ENCODE measurements at places on chromosomes 12 and 14.

GRCh38 chr12:51421266-51421884, 3.3 kb upstream of the SLC4A8 start:
- peak; percentile 56 for DNase-seq

GRCh38 chr12:130204541-130204953, 42.3 kb downstream of the FZD10 start:
- DNase-seq = no peak

GRCh38 chr12:108313241-108313605, 25.9 kb downstream of the CMKLR1 start:
- no peak for DNase-seq

GRCh38 chr14:37124614-37125013, 47.8 kb downstream of the SLC25A21 start:
- DNase-seq = no peak

DNA sequence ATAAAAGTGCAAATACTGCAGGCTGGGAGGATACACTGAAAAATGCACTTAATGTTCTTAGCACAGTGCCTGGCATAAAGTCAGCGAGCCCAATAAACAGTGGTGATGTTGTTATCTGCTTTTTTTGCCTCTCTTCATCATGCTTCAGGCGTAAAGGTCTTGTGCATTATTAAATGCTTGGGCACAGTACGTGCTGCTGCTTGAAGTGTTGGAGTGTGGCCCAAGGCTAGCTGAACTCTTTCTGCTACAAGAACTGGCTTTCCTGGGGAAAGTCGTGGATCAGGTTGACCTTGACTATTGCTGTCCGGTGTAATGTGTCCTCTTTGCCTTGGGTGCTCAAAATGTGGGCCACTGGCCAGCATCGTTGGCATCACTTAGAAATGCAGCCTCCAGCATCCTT, 43.0 kb downstream of the SMOC1 start:
- no peak for DNase-seq

GRCh38 chr14:23008831-23009230, 1.1 kb downstream of the C14orf93 start:
- DNase-seq = peak; percentile 28

DNA sequence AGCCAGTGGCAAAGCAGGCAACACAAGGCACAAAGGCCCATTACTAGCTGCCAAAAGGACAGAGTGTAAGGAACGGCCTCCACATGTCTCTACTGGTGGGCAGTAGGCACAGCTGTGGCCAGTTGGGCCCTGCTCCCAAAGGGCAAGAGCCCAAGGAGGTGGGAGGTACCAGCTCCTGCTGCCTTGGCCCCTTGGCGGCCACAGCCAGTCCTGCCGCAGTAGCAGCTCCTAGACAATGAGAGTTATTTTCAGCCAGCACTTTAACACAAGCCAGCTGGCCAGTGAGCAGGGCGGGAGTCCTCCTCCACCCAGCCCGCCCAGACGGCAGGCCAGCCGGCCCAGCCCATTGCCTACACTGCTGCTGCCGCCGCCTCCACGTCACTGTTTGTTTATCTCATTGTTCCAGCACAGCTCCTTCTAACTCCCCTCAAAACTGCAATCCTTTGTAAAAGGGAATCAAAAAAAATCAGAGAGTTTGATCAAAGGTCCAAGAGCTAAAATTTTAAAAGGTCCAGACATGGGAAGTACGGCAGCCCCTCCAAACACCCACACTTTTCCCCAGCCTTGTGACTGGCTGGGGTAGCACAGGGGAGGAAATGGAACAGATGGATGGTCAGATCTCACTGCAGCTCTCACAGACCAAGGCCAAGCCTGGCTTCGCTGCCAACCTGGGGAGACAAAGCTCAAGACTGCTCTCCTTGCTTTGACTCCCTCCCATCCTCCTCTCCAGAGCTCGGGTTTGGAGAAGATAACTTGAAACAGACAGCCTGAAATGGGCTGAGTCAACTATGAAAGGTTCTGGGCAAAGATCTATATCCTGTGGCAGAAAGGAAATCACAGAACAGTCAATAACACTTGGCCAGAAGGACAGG, 33.5 kb downstream of the FMNL3 start:
- peak; percentile 69 for DNase-seq

DNA sequence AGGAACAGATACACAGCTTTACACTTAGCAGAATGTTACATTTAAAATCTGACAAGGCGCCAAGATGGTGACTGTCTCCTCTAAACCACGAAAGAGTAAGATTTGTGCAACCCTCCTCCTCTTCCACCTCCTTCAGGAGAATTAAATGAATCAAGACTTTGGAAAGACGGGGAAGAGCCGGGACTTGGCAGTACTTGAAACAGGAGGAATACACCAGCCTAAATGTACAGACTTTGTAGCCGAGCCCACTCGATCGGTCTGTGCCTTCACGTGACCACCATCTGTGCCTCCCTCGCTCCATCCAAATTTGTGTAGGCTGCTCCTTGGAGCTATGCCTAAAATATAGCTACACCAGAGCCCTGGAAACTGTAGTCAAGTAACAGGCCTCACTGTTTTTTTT, 38.3 kb downstream of the SSPN start:
- no peak for DNase-seq

DNA sequence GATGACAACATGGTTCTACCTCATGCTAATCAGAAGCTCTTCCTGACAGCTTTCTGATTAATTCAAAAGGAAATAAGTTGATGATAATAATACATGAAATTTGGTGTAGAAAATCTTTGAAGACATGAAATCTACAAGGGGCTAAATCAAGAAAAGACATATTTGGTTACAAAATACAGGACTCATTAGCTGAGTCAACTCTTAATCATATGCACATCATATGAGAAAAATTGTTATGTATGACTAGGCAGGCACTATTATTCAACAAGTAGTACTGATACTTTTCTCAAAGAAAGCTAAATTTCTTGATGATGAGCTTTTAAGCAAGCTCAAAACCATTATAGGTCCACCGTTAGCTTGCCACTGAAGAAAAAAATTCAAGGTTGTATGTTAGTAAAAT, 7.1 kb downstream of the ABCC9 start:
- DNase-seq = no peak

DNA sequence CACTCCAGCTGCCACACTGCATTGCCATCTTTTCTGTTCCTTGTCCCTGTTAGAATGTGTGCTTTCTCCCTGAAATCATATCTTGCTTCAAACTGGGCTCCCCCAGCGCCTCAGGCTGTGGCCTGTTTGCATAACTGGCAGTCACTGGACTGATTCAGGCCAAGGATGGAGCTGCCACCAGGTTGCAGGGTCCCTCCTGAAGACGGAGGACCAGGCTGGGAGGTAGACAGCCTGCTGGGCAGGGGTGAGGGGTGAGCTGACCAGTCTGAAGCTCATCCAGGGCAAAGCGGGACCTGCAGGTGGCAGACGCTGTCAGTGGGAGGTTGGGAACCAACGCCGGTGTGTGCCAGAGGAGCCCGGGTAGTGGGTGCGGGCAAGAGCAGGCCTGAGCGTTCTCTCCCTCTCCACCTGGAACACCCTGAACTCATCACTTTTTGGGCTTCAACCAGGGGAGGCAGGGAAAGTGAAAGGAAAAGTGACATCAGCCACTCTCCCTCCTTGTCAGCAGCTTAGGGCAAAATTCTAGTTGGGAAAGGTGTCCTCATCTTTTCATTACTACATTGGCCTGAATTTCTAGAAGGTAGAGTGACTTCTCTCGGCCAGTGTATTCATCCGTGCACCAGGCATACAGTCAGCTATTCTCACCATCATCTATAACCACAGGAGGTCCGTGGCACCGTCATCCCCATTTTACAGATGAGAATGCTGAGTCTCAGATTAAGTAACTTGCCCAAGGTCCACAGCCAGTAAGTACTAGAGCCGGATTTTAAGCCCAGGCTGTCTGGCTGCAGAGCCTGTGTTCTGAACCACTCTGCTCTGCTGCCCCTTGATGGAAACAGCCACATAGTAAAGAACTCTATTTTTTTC, 219.1 kb downstream of the SLC41A2 start:
- DNase-seq = no peak

DNA sequence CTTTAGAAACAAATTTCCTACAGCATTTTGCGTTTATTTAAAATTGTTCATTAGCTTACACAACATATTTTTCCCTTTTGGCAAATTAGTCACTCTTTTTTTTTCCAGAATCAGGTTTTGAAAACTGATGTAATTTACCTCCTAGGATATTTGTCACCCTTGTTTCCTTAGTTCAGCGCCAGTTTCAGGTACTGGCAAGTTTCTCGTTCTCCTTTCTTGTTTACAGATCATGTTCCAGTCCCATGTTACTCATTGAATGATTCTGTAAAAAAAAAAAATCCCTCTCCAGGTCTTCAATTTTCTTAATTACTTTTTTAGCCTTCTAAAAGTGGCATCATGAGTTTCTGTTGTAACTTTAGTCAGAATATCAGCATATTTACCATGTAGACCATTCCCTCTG, 2.7 kb downstream of the PPP4R4 start:
- no peak for DNase-seq

- no peak for DNase-seq
Measured at GRCh38 chr12:113077859-113078255, 21.3 kb downstream of the DTX1 start.

- no peak for DNase-seq
Measured at GRCh38 chr14:96398921-96399320, 7.0 kb downstream of the AK7 start.

- DNase-seq = no peak
Measured at GRCh38 chr14:63938198-63939005, 85.6 kb downstream of the SYNE2 start.

DNA sequence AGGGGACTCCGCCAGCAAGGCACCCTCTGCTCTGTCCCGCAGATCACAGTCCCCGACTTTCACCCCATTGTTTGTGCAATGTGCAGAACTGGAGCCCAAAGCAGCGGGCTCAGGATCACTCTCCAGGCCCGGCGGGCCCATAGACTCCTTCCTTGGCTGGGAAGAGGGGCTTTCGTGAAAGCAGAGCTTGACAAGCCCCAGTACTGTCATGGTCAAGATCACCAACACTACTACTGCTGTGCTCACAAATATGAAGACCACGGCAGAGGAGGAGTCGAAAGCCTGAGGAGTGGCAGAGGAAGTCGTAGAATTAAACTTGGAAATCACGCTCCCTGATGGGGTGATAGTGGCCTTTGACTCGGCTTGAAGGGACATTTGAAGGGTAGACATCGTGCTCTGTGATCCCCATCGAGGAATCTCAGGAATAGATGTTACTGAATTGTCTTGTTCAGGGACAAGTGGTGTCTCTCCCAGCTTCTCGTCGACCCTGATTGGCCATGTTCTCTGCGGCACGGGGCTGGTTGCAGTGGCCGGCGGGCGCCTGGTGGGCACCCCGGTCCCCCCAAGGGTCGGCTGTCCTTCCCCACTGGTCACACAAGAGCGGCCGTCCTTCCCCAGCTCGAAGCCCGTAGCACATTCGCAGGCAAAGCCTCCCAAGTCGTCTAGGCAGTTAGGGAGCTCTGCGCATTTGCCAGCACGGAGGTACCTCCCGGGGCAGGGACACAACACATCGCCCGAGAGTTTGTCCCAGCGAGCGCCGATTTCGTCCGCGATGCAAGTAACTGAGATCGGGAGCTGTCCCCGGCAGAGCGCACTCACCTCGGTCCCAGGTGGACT, 1.1 kb downstream of the CLEC14A start:
- no peak for DNase-seq

GRCh38 chr12:117052386-117053049, 46.7 kb downstream of the TESC start:
- peak; percentile 23 for DNase-seq

DNA sequence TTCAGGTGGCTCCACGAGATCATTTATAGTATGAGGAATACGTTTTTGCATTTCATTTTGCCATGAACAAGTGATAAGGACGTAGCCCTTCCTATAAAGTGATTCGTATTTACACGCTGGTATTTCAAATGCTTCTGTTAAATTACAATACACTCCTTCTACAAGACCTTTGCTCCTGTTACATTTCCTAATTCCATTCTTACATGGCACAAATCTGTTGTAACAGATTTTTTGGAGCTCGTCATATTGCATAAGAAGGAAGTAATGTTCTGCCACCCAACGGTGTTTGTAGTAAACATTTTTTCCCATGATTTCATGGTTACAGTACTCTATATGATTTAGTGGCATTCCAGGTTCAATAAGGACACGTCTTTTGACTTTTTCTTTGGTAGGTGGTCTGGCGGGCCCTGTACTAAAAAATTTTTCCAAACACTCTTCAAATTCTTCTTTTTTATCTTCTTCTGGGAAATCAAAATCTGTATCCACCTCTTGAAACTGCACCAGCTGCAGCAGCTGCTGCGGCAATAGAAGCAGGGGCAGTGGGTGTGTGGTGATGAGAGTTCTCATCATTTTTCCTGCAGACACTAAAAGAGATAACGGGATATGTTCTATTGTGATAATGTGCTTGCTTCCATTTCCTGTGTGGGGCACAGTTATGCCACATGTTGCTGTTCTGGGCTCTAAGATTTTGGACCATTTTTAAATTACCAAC, 4.2 kb downstream of the RNASE9 start:
- no peak for DNase-seq

GRCh38 chr14:72906316-72906715, 12.4 kb upstream of the DPF3 start:
- DNase-seq = no peak

- DNase-seq = no peak
Measured at GRCh38 chr14:77145975-77146740, 4.6 kb upstream of the ZDHHC22 start.

GRCh38 chr14:102565959-102566358, 26.5 kb upstream of the RCOR1 start:
- DNase-seq = no peak

GRCh38 chr12:101850199-101850598, 19.4 kb upstream of the GNPTAB start:
- DNase-seq = no peak

GRCh38 chr12:70985850-70986249, 65.3 kb upstream of the PTPRR start:
- DNase-seq = no peak

GRCh38 chr12:40105265-40105514, 691 bp downstream of the SLC2A13 start:
- DNase-seq = no peak

- DNase-seq = peak; percentile 31
Measured at GRCh38 chr12:119679081-119679480, 11.1 kb downstream of the PRKAB1 start.

- no peak for DNase-seq
Measured at GRCh38 chr12:61355105-61355504, 905.1 kb upstream of the USP15 start.

DNA sequence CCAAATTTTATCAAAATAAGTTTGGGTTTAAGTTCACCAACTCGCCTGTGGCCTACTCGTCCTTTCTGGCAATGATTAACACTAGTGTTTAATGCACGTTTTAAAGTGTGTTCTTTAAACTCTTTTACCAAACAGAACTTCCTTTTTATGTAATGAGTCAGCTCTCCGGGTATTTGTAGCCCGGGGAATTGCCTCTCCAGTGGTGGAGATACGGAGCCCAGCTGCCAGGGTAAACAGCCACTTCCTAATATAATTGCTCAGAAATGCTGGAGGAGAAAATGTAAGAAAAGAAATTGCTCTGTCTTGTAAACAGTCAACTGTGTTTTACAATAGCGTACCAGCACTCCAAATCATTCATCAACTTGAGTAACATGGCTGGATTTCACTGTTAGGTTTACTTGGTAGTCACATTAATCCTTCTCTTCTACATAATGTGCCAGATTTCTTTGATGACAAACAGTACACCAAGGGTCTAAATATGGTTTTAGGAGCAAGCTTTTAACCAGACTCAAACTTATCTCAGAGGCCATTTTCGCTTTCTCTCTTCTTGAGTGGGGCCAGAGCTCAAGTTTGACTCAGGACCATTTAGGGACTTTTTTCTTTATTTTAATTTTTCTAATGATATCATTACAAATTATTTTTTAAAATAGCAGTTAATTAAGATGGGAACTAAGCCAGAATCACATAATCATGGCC, 101.2 kb upstream of the SLC38A2 start:
- DNase-seq = no peak
